ENCODE measurements at places on chromosomes 12 and 14.

- DNase-seq, result no peak
Measured at GRCh38 chr14:94761348-94761996, 8.4 kb downstream of the GSC start.

GRCh38 chr12:101116911-101117310 is 93.1 kb downstream of the SLC5A8 start:
- no peak for DNase-seq

DNA sequence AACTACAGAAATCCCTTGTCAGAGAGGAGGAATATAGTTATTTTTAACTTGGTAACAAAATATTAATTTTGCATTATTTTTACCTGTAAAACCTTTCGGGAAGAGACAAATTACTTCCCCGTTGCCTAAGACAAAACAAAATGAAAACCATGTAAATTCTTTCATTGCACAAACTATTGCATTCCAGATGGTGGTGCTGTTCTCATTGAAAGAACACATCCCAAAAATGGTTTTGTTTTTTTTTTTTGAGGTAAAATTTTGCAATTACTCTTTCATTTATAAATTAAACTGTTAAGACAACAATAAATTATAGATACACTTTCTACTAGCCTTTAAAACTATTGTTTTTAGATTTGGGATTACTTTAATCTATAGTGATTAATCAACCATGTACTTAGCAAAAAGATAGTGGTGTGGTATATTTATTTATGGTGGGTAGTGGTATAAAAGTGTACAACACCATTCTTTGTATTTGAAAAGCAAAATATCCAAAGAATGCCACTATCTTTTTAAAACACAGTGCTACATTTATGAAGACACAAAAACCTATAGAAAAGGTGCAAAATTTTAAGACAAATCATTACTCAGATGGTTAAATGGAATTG is 115.5 kb downstream of the SLC38A1 start:
- DNase-seq, result no peak

DNA sequence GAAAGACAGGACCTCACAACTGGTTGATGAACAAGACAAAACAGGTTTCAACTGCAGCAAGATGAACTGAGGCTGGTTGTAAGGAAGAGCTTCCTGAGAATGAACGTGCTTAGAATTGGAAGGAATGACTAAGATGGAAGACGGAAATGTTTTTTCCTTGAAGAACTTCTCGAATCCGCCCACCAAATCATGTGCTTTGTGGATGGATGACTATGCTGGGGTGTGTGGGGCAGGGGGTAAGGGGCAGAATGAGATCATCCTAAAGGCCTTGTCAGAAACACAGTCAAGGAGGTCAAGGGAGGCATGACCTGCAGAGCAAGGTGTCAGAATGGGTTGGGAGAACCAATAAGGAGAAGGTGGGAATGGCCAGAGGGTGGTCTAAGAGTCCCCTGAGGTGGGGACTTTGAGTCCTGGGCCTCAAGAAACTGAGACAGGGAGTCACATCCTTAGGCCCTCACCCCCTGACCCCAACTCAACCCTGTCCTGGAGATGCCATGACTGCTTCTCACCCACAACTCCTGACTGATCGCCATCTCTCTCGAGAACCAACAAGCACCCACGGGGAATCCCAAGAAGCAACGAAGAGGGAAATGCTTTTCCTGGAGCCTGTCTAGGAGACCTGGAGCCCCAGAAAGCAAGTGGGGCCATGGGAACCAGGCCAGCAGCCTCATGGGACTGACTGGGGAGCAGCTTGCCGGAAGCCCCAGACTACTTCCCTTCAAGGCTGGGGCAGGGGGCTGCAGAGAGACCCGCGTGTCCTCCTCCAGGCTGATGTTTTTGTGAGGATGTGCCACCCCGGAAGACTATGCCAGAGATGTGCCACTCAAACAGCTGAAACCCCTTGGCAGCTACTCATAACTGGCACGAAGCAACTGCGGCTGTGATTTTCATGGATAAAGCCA is 84.0 kb downstream of the ACTN1 start:
- no peak for DNase-seq

- no peak for DNase-seq
Measured at GRCh38 chr12:121284551-121285390, 11.7 kb downstream of the CAMKK2 start.

DNA sequence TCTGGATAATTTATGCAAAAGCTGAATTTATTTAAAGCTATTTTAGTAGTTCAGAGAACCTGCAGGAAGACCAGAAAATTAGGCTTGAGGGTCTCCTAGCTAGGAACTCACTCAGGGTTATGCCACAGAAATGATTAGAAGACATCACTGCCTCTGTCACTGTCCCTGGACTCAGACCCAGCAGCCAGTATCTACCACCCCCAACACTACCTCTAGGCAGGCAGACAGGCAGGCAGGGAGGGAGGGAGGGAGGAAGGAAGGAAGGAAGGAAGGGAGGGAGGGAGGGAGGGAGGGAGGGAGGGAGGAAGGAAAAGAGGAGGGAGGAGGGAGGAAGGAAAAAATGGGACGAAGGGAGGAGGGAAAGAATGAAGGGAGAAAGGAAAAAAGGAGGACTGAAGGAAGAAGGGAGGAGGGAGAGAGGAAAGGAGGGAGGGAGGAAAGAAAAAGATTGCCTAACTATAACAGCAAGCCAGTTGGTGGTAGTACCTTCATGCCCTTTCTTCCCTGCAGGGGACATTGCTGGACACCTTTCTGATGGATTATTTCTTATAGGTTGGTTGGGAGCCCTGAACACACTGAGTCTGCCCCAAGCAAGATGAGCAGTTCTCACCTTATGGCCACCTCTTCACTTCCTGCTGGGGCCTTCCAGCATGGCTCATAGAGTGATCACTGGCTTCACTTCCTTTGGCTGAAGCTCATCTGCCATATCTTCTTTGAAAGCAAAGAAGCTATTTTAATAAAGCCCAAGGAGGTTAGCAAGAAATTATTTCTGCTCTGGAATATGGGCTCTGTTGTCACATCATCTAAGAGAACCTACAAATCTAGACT is 49.7 kb downstream of the KICS2 start:
- DNase-seq, result no peak

DNA sequence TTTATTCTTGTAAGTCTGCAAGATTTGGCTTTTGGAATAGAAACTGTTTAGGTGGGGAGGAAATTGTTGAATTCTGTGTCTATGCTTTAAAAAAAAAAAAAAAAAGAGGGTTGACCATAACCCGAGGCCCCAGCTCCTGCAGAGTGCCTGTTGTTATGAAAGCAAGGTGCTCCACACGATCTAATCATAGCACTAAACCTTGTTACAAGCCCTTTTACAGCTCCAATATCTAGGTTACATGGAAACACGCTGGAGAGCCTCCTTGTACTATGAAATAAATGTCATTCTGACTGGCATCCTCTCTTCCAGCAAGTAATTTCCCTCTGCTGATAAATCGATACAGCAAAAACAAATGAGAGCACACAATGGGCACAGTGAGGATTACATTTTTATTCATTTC is 303.1 kb upstream of the SOX5 start:
- no peak for DNase-seq

- DNase-seq, result no peak
Measured at GRCh38 chr14:72610096-72610830, 283.6 kb downstream of the DPF3 start.

DNA sequence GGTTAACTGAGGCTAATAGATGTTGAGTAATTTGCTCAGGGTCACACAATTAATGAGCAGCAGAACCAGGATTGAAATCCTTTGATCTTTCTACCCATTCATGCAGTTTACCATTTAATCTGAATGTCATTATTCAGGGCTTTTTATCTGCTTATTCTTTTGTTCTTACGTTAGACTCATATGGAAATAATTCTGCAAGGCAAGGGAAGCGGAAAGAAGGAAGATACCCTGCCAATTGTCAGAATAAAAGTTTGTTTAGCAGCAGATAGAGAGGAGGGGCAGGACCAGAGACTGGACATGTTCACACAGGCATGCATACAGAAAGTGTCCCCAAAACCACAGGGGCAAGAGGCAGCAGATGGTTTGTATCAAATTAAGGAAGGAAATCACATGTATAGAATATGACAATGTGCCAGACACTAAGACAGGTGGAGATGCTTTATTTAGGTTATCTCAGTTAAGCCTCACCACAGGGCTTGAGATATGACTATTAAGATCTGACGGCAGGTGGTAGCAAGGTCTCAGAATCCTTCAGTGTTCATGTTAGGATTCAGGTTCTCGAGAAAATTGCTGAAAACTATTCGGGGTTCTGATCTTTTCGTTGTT is 29.8 kb downstream of the BRMS1L start:
- DNase-seq, result no peak

GRCh38 chr12:8031872-8032241 is 659 bp upstream of the FOXJ2 start:
- DNase-seq, result no peak

DNA sequence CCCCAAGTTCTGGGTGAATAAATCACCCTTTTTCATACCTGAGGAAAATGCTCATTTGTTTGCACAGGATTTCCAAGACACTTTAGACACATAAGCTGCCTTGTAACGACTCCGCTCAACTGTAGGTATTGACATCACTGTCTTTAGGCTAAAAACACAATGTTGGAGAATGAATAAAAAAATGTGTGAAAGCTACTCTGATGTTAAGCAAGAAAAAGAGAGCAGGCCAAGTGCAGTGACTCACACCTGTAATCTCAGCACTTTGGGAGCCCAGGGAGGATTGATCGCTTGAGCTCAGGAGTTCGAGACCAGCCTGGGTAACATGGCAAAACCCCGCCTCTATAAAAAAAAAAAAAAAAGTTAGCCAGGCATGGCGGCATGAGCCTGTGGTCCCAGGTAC is 11.1 kb upstream of the CIPC start:
- DNase-seq, result no peak

DNA sequence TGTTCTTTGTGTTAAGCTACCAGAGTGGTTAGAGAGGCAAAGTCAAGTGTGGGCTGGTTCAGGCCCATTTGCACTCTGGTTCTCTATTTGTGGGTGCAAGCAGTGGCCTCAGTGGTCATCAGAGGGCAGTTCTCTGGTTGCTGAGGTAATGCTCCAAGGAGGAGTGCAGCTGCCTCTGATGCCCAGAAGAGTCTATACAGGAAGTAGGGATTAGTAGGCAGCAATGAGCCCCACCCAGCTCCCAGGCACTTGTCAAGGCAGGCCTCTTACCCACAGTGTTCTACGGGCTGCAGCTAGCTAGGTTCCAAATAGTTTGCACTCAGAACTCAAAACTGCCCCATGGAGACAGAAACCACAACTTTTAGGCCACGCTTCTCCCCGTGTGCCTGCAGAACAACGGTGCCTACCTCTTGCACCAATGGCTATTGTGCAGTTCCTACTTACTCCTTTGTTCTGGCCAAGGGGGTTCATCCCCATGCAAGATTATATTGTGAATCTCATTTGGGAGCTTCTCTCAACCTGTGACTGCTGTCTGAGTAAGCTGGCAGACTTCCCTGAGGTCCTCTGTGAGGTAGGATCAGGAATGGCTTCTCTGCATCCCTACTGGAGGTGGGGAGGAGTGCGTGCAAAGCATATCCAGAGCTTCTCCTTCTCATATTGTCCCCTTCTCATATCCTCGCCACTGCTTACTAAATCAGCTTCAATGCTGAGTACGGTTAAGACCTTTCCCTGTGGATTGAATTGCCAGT is 410.3 kb upstream of the LMO3 start:
- DNase-seq, result no peak

GRCh38 chr12:106711316-106711715 is 63.2 kb upstream of the RIC8B start:
- no peak for DNase-seq

DNA sequence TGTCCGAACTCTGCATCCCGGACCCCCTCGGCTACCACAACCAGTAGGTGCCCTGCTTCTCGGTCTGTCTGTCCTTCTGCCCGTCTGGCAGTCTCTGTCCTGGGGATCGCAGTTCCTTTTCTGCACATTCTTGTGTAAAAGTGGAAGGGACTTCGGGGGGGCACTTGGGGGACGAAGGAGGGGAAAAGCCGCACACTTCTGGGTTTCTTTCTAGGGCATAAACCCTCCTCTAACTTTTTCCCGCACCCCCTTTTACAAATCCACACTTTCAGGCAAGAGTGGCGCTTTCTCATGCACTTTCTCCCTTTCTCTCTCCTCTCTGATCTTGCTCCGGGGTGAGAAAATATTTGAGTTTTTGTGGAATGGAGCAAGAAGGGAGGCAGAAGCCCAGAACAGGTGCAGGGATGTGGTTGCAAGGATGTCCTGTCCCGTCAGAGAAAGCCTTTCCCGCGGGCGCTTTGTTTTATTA is 506 bp downstream of the ESRRB start:
- no peak for DNase-seq

GRCh38 chr14:79475887-79476532 is 735.3 kb downstream of the DIO2 start:
- no peak for DNase-seq

- no peak for DNase-seq
Measured at GRCh38 chr14:68247676-68248268, 428.2 kb downstream of the RAD51B start.

GRCh38 chr14:20746566-20746965 is 879 bp downstream of the EDDM3A start:
- DNase-seq, result no peak

DNA sequence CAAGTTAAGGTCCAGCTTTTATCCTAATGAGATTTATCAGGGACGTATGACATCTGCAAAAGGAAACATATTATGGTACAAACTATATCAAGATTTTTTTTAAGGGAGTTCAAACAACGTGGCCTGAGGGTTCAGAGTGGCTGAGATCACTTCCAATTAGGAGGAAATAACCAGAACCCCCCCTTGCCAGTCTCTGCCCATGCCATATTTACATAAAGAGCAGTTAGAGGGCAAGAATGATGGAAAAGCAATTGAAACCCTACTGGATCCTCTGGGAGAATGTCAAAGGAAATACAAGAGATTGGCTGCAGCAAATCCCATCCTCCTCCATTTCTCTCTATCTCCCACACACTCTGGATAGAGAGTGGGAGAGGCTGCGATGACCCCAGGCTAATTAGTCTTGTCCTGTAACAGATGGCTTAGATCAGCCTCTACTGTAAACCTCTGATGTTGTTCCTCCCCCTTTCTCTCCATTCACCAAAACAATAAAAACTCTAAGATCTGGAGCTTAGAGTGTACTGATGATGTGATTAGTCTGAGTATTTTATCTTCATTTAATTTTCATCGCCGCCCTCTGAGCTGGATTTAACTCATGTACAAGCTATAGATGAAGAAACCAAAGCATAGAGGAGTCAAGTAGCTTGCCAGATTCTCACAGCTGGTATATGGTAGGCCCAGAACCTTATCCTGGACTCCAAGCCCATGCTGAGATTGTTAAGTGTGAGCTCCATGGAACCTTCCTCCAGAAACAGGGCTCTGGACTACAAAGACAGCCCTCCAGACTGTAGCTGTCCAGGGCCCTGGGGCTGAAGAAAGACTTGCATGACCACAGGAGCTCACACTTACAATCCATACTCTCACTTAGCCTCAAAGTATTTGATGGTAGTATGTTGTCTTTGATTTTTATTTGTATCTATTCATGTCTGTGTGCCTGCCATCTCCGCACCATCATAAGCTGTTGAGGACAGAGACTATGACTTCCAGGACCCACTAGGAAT is 54.1 kb upstream of the GNG2 start:
- no peak for DNase-seq

DNA sequence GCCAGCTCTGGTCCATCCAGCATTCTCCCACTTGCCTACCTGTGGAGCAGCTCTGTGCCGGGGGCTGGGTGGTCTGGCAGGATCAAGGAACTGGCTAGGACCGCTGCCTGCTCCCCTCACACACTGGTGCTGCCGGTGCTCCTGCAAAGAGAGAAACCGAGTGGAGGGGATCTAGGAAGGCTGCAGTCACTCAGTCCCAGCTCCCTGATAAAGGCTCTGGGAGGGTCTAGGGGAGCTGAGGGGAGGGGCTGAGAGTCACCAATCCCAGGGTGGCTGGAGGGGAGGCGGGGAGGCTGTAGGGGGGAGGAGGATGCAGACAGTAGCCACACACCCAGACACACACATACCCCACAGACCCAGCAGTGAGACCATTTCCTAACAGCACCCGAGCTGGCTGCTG is at the start of gene TAC3:
Gene TAC3 (minus strand): TSS at position 182 of the 400 bp plus-strand sequence. CDS start 732 bp downstream, outside the sequence.
- DNase-seq, result no peak

GRCh38 chr14:84922370-84922769 is 607.6 kb upstream of the FLRT2 start:
- no peak for DNase-seq
